Activated T-cell treated with anti-CD3 and anti-CD28 coated beads, Interleukin-2, amount 50 U/mL, for 48 hours (primary cell): ENCODE measurements at places on chromosomes 3 and 15.

- no peak for DNase-seq
These were observed 2.4 kb downstream of the TRPM1 start for GRCh38 chr15:31098953-31099740.

DNA sequence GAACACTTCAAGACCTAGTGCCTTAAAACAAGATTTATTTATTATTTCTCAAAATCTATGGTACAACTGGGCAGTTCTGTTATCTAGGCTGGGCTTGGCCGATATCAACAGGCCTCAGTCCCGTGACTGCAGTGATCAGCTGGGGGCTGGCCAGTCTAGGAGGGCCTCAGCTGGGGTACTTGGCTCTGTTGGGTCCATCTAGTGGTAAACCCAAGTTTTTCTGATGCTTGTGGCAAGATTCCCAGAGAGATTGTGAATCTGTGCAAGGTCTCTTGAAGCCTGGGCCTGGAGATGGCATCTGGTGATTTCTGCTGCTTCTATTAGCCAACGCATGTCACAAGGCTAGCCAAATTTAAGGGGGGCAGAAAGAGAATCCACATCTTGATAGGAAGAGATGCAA is 482.4 kb upstream of the SGO1 start:
- DNase-seq: no peak

DNA sequence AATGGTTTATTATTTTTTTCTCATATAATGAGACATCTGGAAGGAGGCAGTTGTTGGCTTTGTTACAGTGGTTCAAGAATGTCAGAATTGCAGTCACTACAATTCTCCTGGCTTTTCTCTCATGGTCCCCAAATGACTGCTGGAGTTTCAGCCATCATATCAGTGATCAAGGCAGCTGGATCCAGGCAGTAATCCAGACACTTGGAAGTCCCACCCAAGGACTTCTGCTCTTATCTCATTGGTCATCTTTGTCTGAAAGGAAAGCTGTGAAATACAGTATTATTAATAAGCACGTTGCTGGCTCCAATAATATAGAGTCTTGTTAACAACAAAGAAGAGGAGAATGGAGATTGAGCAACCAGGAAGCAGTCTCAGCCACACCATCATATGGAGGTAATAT is 22.9 kb upstream of the MED12L start:
- DNase-seq: no peak

DNA sequence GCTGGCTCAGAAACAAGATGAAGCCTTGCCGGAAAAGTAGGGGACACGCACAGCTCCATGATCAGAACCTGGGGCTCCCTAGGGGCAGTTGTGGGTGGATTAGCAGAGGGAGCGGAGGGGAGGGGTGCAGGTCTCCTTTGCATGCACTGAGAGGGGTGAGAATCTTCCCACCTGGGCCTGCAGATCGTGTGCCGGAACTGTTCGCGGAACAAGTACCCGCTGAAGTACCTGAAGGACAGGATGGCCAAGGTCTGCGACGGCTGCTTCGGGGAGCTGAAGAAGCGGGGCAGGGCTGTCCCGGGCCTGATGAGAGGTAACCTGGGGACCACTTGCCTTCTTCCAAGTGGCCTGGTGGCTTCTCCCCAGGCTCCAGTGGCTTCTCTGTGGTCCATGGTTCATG is 24.5 kb upstream of the NR2C2 start:
- no peak for DNase-seq

DNA sequence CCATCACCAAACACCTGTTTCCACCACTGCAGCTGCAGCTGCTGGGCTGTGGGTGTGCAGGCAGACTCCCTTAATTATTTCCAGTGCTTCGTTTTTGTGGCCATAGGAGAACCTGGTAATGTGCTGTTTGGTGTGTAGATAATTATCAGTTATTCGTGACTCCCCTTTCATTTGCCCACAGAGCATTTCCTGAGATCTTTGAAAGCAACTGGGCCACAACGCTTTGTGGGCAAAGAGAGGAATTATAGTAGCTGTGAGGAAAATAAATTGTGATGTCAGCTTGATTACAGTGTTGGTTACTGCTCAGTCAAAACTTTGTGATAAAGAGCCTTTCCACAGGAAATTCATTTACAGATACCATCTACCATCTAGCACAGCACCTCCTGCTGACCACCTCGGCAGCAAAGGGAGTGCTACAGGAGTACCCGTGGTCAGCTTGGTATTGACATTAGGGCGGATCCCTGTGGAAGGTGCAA is 193.3 kb upstream of the SLCO3A1 start:
- DNase-seq: no peak

DNA sequence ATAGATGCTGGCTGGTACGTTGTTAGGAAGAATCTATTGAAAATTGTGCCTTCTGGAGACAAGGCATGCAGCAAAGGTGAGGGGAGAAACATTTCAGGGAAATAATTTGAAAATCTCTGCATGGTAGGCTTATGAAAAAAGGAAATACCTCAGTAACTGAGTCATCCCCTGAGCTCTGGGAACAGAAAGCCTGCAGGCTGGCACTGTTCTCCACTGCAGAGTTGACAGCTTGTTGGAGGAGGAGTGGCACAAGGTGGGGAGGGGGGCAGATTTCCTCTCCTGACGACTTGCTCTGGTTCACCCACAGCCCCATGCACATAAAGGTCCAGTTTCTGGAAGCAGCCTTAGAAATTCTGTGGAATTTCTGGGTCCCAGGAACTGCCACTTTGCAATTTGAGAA is 179.4 kb downstream of the ABHD5 start:
- no peak for DNase-seq

DNA sequence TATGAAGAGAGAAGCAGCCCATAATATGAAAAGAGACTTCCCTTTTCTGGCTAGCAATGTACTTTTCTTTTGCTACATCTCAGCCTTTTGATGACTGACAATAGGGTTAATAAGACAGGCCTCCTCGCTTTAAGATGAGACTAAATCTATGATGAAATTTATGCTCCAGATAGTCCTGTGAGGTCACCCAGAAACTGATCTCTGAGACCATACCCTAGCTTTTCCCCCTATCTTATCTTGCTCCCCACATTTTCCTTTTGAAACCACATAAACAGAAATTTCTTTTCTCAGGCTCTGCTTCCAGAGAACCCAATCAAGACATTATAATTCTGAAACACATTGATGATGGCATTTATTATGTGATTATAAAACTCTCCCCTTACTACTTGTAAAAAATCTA is 168.8 kb upstream of the CADM2 start:
- DNase-seq: no peak

- DNase-seq: no peak
These were observed 751.5 kb downstream of the SQOR start for GRCh38 chr15:46386356-46386755.

- no peak for DNase-seq
These were observed 515 bp downstream of the EPHA6 start for GRCh38 chr3:96814651-96815567.

- DNase-seq: no peak
These were observed 863.9 kb downstream of the MCTP2 start for GRCh38 chr15:95095250-95095649.

GRCh38 chr15:69806287-69806915 is 291.3 kb downstream of the TLE3 start:
- DNase-seq: no peak

DNA sequence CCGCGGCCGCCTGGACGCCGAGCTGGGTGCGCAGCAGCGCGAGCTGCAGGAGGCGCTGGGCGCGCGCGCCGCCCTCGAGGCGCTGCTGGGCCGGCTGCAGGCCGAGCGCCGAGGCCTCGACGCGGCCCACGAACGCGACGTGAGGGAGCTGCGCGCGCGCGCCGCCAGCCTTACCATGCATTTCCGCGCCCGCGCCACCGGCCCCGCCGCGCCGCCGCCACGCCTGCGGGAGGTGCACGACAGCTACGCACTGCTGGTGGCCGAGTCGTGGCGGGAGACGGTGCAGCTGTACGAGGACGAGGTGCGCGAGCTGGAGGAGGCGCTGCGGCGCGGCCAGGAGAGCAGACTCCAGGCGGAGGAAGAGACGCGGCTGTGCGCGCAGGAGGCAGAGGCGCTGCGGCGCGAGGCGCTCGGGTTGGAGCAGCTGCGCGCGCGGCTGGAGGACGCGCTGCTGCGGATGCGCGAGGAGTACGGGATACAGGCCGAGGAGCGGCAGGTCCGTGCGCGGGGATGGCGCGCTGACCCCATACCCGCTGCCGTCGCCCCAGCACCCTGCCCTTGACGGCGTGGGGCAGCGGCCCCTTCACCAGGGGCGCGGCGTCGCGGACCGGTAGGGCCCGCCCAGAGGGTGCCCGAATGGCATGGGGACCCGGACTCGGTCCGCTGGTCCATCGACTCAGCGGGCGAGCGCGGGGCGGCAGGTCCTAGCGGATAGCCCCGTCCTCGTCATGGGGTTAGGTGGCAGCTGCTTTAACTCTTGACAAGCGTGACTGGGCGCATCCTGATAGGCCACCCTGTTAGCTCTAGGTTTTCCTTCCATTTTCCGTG is 848 bp downstream of the SYNM start:
- peak; percentile 66 for DNase-seq

GRCh38 chr3:182473191-182473710 is 320.1 kb upstream of the ATP11B start:
- no peak for DNase-seq

- DNase-seq: no peak
These were observed 8.3 kb downstream of the ACKR4 start for GRCh38 chr3:132605374-132605792.

DNA sequence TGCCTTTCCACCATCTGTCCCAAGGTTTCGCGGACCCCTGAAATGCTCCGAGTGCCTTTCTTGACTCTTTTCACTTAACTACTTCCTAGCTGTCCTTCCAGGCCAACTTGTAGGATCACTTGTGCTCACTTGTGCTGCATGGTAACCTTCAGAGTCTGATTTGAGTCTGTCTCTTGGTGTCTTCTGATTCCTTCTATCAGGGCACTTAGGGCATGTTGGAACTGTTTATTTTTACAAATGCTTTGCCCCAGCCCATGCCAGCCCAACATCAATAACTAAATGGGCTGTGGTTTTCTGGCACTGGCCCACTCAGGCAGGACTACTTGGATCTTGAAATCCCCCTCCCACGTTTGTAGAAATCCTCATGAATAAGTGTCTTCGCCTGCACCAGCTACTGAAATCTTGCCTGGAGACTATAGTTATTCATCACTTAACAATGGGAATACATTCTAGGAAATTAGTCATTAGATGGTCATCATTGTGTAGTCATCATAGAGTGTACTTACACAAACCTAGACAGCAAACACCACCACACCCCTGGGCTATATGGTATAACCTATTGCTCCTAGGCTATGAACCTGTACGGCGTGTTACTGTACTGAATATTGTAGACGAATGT is 123.1 kb upstream of the STRIT1 start:
- DNase-seq: no peak

DNA sequence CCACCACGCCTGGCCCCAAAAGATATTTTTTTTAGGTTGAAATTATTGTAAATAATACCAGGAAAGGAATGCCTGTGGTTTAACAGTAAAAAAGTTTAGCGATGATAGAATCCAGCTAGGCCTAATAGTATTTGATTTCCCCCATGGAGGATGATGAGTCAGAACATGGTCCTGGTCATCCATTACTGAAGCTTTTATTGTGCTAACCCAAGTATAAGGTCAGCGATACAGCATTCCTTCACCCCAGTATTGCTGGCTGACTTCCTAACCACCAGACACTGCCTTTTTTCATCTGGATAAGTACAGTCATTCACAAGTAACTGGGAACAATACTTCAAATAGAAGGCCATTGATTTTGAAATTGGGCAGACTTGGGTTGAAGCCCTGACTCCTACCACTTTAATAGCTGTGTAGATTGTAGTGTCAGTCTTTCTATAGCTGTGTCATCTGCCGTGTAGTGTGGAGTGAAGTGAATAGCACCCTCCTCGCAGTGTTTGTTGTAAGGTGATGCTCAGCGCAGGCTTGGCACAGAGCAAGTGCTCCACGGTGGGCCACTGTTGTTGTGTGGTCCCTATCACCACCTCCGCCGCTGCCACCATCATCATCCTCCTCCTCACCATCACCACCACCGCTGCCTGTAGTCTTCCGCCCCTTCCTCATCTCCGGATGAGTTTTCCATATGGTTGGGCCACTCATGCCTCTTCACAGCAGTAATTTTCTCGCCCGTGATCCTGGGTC is 436.0 kb upstream of the TPM1 start:
- no peak for DNase-seq

DNA sequence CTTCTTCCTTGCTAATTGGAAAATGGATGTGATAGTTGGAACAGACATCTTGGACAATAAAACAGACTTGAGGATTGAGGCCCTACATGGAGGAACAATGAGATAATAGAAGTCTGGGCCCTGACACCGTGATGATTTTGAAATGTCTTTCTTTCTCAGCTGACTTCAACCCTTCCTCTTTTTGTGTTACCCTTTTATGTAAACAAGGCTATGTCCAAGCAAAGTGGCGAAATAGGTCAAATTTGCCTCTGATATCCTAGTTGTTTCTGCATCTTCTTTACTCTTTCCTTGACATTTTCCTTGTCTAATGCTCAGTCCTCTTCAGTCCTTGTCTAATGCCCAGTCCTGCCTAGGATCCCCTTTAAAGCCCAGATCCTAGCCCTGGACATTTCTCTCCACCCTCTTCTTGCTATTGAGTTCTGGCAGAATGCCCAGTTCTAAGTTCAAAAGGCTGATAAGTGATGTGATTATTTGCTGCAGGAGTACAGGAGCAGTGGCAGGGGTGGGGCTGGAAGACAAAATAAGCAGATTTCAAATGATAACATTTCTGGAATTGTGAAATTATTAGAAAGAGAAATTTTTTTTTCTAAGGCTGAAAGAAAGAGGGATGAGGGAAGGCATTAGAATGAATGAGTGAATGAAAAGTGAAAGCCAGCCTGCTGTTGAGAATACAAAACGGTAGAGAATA is 6.5 kb upstream of the VPS8 start:
- DNase-seq: no peak

DNA sequence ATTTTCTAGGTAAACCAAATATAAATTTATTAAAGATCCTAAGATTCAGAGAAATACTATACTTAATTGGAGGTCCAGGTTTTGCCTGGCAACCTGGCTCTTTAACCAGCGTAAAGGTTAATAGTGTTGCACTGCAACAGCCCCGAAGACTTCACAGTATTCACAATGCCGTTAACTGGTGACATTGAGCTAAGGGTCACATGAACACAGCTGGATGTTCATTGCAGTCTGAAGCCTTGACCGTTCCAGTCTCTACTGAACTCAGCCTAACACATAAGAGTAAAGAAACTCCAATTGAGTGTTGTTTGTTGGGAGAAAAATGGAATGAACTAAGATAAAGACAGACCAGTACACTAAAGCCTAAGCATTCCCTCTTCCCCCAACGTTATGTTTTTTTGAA is 26.8 kb downstream of the NKIRAS1 start:
- no peak for DNase-seq

GRCh38 chr3:15667484-15667883 is 65.9 kb downstream of the BTD start:
- no peak for DNase-seq

DNA sequence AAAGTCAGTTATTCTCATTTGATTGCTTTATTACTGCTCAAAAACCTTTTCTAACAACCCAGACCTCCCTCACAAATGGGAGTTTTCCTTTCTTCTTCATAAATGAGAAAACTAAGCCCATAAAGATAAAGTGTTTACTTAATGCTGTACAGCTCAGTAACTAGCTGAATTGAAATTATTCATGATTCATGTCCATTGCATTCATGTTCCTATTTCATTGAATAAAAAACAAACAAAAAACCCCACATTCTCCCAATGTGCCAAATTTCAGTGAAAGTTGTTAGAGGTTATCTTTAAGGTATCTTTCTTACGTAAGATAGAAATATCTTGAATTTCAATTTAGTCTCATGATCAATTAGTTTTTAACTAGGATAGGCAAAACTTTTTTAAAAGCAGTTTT is 2.8 kb downstream of the PLSCR2 start:
- DNase-seq: no peak
